ENCODE measurements at places on chromosomes 4 and X.

- DNase-seq = no peak
Measured at GRCh38 chr4:6419452-6420028, 52.9 kb downstream of the PPP2R2C start.

DNA sequence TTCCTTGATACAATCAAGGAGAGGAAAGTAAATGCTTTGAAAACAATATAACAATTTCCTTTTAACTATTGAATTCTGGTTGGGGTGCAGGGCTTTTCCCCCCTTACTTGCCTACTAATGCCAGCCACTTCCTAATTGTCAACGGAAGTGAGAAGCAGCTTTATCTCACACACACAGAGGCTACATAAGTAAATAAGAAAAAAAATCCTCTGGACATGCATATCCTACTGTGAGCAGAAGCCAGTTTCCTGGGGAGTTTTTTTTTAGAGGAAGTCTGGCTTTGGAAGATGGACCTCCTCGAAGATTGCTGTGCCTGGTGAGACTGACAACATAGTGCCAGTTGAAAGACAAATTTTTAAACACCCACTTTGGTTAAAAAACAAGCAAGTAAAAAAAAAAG lies 180.6 kb downstream of the OPHN1 start:
- DNase-seq = no peak

- no peak for DNase-seq
Measured at GRCh38 chrX:79147477-79147876, 3.0 kb downstream of the GPR174 start.

DNA sequence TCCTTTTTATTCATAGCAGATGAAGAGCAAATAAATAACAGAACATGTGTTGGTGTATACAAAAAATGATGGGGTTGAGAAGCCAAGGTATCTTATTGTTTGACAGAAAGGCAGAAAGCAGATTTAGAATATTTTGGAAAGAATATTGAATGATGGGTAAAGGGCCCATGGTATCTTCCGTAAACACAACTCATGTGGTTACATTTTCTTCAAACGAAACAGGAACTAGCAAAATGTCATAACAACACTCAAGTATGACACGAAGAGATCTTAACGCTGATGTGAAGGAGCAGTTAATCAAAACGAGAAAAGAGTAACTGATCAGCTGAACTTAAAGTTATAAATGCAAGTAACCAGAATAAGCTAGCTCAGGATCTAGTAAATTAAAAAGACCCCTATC lies 195.7 kb upstream of the GK2 start:
- no peak for DNase-seq

DNA sequence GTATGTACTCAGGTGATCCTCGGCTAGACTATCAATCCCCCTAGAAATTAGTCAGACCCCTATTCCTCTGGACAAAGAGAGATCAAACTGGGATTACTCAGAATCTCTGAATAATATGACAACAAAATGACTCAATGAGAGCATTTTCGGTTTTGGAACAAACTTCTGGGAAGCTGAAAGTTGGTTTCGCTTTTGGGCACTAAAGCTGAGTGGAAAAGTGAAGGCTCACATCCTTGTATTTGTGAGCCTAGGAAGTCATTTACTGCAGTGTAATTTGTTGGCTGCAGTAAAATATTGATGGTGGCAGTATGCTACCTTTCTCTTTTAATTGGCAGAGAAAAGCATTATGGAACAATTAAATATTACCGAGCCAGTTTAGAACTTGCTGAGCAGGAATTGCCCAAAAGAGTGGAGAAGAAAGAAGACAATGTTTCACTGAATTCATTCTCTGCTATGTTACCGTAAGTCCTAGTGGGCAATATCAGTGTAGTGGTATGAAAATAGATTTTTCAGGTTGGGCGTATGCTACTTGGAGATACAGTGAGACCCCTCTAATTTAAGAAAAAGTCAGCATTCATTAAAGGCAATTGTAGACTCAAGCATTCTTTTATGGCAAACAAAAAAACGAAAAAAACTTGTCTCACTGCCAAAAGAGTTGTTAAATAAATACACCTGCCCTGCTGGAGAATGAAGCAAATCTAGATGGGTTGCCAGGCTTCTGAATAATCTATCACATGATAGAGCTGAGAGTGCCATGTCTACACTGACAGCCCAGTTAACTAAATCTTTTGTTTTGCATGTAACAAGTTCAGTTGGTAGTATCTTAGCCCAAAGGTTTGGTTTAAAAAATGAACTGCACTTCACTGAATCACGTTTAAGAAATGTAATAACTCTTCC lies 69.6 kb downstream of the AGTR2 start:
- DNase-seq = no peak

Data from CD4-positive, alpha-beta T cell (primary cell).